Stimulated activated CD8-positive, alpha-beta memory T cell treated with anti-CD3 and anti-CD28 coated beads, Interleukin-7, amount 100 ng/mL, for 48 hours (primary cell): ENCODE measurements at places on chromosomes 5 and 9.

GRCh38 chr5:133286483-133286882 lies 234.7 kb downstream of the HSPA4 start:
- DNase-seq: no peak

- no peak for DNase-seq
Observed at GRCh38 chr5:159050316-159051143, 49.2 kb downstream of the EBF1 start.

DNA sequence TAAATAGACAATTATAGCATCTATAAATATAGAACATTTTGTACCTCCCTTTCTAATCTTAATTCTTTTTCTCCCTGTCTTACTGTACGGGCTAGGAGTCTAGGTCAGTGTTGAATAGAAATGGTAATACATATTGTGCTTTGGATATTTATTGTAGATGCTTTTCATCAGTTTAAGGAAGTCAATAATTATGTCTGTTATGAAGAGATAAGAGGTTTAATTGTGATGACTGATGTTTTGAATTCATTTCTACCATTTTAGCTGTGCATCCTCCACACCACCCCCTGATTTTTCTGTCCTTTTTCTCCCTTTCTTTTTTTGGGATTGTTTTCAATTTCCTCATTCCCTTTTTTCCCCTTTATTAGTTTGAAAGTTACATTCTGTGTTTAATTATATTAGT lies 95.8 kb downstream of the DOCK2 start:
- DNase-seq: no peak

- no peak for DNase-seq
Observed at GRCh38 chr9:1353291-1353690, 303.1 kb downstream of the DMRT2 start.

GRCh38 chr9:113673726-113674125 lies 202.4 kb upstream of the ZNF618 start:
- no peak for DNase-seq

DNA sequence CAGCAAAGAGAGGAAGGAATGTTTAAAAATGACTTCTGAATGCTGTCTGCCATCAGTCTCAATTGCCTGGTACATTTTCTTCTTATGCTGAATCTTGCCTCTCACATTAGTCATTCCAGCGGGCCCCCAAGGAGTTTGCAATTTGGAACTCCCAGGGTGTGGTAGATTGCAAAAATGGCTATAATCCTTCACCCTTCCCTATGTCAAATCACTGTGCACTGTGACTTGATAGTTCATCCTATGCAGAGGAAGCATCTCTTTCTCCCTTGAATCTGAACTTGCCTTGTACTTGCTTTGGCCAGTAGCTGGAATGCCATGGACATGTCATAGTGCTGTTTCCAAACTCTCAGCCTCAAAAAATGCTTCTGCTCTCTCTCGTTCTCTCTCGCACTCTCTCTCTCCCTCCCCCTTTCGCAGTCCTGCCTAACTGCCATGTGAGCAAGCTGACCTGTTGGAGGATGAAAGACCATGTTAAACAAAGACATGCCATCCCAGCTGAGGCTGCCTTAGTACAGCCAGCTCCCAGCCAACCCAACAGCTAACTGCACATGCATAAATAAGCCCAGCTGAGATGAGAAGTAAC lies 284.0 kb upstream of the TLE4 start:
- no peak for DNase-seq

GRCh38 chr9:131717719-131718460 lies 22.0 kb downstream of the RAPGEF1 start:
- no peak for DNase-seq

DNA sequence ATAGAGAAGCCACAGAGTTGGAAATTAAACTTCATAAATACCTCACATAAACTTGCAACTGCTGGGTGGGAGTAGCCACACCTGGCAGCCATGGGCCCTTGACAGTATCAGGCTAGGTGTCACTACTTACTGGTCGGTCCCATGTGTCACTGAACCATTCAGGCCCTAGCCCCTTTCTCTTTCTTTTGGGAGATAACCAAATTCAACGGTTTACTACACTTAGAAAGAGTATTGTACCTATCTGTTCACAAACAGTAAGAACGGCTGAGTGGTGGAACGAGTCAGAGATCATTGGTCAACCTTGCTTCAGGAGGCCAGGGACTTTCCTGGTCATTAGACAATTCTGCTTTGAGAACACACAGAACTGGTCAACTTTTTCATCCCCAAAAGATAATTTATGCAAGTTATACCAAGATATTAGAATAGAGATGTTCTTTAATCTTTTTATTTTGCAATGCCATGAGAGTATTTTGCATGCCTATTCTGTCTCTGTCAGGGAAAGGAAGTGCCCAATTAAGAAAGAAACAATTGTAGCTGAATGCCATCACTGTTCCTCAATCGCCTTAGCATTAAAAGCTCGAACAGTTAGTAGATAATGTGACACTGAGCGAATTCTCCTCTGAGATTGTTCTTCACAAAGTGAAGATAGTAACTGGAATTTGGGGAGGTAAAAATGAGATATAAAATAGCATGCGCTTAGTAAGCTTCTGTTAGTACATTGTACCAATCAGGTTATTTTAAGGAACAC lies 50.9 kb downstream of the GOLPH3 start:
- DNase-seq: no peak

DNA sequence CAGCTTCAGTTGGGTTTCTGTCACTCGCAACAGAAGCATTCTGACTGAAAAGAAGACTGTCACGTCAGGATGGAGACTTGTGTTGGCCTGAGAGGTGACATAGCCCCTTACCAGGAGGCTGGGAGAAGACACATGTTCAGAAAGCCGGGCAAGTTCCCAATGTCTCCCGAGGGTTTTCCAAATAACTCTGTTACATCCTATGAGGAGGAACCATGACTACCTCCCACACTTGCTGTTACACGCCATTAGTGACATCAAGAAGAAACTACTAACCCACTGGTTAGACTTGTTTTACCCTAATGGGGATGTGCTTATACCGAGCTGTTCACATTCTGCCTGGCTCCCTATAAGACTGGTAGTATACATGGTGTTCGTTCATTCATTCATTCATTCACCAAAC lies 33.3 kb downstream of the SH3PXD2B start:
- DNase-seq: no peak

- DNase-seq: no peak
Observed at GRCh38 chr5:42807722-42808447, 3.8 kb downstream of the SELENOP start.
